ENCODE measurements at places on chromosomes 12 and 14.
A peak's percentile ranks its signal among the peaks of the same experiment; 100 is the strongest.

DNA sequence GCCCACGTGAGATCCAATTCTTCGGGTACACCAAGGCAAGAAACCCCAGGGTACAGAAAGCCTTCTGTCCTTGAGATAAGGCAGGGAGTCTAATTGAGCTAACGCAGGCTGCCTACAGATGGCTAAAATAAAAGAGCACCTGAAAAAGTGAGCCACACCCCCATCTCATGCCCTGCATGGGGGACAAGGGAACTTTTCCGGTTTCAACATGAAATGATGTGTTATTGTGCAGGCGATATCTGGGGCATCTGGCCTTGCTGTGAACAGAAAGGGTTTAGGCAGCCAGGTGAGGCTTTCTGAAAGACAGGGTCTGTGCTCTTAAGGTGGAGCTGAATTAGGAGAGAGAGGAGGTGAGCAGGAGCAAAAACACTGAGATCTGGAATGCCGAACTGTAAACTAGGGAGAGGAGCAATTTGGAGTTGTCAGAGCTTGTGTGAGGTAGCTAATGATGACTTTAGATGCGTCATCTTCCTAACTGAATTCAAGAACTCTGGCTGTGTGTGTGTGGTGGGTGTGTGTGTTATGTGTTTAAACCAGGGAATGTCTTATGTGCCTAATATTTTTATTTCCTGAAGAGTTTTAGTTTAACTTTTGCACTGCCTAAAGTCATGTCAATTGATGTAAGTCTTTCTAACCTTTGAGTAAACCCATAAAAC is 20.1 kb upstream of the LDHB start:
- DNase-seq: no peak

- DNase-seq: no peak
Measured at GRCh38 chr12:38956337-38956736, 50.9 kb upstream of the CPNE8 start.

DNA sequence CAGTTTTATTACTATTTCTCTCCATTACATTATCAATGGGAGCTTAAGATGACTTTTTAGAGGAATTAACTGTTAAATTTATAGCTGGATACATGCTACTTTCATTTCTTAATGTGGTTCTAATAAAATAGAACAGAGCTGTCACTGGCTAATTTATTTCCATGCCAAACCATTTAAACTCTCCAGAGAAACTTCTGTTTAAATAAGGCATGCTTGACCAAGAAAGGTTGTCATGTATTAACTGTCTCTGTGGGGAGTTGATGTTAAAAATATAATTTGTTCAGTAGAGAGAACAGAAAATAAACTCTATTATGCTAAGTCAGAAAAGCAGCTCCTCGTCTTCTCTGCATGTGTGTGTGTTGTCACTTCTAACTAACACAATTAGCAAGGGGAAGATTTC is 447.4 kb downstream of the SLC16A7 start:
- DNase-seq: no peak

- no peak for DNase-seq
Measured at GRCh38 chr12:47882781-47883546, 21.8 kb downstream of the VDR start.

GRCh38 chr12:121239351-121240061 is 29.6 kb downstream of the P2RX4 start:
- DNase-seq: no peak

DNA sequence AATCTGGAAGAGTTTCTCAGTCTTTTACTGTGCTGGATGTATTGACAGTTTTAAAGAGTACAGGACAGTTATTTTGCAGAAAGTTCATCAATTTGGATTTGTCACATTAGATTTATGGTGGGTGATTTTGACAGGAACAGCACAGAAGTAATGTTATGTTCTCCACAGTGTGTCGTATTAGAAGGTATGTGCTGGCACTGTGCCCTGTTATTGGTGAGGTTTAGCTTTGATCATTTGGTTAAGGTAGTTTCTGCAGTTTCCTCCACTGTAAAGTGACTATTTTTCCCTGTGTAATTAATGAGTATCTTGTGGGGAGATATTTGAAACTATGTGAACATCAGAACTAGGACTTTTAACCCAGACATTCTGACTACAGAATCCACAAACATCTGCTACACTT is 308.5 kb upstream of the TBX3 start:
- no peak for DNase-seq

- no peak for DNase-seq
Measured at GRCh38 chr14:69570836-69571330, 3.8 kb downstream of the CCDC177 start.

DNA sequence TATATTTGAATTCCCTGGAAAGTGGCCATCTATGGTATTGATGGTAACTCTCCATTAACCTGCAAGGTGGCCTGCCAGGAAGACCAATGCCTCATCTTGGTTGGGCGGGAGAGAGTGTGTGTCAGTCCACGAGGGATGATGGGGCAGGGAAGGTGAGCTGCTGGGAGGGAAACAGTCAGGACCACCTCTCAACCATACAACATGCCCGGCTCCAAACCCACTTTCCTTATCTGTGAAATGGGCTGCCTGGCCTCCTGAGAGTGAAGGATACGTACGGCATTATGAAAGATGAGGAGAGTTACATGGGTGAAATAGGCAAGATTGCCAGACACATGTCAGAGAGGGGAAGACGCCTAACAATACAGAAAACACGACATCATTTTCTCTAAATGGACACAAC is 70.9 kb downstream of the RBM19 start:
- no peak for DNase-seq

GRCh38 chr12:71756054-71756690 is 1.5 kb downstream of the RAB21 start:
- DNase-seq: no peak

DNA sequence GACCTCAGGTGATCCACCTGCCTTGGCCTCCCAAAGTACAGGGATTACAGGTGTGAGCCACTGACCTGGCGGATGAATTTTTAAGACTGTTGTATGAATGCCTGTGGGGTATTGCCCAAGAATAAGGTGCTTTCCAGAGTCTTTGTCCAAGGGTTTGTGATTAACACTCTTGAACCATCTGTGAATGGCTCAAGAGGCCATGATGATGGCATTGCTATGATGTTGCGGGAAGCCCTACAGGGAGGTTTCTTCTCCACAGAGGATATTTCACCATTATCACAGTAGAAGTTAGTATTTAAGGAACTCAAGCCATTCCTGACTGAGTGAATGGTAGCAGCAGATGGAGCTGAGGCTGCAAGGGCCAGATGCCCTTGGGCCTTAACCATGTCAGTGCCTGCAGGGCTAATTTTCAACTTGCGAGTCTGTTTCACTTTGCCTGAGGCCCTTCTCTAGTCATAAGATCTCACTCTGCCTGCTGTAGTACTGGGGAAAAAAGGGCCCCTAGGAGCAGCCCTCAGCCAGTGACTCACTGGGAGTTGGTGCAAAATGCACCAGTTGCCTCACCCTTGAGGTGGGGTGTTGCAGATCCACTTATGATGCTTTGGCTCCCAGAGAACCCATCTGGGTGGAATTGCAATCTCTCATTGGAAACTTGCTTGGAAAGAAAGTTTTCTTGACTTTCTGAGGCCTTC is 108.6 kb upstream of the FLRT2 start:
- DNase-seq: no peak

- DNase-seq: no peak
Measured at GRCh38 chr12:68406134-68406576, 74.0 kb upstream of the MDM1 start.

DNA sequence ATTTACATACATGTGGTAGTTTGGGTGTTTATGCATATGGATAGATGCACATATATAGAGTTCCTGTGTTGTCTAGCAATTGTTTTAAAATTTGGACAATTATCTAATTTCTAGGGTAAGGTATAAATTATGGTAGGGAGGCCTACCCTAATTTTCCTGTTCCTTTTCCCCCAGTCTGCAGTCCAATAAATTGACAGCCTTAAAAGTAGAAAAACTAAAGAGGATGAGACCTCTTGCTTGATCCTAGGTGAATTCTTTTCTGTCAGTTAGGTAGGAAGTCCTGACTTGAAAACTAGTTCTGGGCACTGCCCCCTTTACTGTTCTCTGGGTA is 2.1 kb upstream of the CDKN1B start:
- DNase-seq: no peak

DNA sequence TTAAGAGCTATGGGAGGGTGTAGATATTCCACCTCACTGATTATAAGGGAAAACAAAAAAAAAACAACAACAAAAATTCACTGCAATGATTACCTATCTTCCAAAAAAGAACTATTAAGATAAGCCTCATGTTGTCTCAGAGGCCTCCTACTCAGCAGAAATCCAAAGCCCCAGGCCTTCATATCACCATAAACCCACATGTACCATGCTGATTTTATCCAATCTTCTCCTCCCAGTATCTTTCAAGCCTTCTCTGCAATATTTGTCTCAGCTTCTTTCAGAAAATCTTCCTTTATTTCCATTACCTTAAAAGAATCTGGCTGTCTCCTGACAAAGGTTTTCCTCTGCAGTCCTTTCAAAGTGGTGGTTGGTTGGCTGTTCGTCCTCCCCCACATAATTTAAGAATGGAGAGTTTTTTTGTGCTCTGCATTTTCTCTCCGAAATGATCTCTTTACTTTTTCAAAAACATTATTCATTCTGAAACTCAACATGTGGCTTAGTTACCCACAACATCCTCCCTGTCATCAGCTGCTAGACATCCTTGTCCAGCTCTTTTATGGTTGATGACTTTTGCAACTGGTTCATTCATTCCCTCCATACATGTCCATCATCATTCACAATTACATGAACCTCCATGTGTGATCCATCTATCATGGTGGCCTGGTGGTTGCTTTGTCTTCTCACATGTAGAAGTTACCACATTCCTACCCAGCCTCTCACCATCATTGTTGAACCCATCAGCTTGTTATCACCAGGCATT is 2.9 kb upstream of the EPYC start:
- peak; percentile 34 for DNase-seq

- no peak for DNase-seq
Measured at GRCh38 chr14:51750542-51750941, 98.8 kb downstream of the FRMD6 start.

DNA sequence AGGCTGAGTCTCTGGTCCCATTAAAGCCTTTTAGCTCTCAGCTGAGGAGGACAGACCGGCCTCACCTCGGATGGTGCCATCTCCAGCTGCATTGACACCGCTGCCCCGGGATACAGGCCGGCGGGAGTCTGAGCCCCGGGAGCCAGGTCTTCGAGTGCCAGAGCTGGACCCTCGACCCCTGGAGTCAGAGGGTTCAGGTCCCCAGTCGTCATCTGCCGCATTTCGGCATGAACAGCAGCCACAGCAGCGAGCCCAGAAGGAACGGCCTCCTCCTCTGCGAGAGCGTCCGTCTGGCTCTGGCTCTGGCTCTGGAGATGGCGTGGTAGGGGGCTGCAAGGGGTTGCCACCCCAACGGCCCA is 1.0 kb downstream of the TGM1 start:
- no peak for DNase-seq

DNA sequence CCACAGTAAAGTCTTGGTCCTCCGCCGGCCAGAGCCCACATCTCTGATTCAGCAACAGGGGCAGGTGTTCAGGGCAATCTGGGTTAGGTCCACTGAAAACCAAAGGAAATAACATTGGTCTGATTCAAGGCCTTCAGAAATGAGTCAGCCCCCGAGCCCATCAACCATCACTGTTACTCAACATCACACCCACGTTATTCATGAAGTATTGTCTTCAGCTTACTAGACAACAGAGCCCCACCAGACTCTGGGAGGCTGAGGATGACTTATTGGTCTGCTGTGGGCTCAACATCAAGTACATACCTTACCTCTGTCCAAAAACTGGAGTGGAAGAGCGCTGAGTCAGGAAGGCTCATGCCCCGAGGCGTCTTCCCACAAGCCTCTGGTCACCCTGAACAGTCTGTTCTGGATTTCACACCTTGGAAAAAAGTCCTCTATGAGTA is 97.5 kb downstream of the ZFP36L1 start:
- peak; percentile 68 for DNase-seq

- DNase-seq: no peak
Measured at GRCh38 chr14:39381366-39381765, 50.9 kb downstream of the FBXO33 start.

GRCh38 chr12:47271800-47272239 is 192.1 kb upstream of the AMIGO2 start:
- DNase-seq: no peak

DNA sequence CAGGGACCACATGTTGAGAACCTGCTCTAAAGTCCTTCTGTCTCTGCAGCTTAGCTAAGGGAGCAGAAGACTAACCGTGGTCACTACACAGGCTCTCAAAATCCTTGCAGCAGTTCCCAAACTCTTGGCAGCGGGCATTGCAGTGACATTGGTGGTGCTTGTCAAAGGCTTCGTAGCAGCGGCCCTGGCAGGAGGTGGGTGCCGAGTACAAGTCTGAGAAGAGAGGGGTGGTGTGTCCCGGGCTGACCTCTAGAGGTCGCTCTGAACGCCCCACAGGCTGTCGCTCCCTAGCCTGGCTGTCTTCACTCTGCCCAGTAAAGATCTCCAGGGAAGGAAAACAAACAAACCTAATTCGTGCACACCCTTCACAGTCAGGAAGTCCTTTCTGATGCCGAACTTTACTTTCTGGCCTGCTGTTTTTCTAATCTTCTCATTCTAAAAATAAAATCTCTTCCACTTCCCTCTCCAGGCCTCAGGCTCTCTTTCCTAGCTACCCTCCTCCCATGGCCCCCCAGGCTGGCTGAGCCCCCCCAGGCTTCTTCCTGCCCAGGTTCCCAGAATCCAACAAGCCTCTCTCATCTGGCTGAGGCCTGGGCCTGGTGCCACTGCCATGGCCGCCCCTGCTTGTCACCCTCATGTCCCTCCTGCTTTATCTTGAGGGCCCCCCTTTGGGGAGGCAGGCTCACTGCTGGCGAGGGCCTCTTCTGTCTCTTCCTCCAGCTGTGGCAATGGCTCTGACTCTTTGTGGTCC is 7.7 kb downstream of the ENDOU start:
- DNase-seq: no peak

DNA sequence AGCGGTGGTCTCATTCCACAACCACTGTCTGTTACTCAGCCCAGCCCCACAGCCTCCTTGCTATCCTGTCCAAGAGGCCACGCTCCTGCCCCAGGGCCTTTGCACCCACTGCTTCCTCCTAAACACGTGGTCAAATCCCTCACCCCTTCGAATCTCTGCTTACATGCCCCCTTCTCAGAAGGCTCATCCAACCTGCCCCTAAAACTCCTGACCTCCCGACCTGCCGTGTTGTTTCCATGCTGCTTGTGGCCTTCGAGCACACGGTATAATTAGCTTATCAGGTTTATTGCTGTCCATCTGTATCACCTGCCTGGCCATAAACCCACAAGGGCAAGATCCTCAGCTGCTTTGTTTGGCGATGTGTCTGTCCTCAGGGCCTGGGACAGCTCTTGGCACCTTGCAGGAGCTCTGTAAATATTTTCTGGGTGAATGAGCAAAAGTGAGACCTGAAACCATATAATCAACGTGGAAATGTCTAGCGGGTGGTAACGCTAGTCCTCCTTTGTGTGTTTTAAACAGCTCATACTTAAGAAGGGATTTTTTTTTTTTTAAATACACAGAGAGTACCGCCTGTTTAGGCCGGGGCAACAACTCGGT is 36.0 kb downstream of the SCARB1 start:
- peak; percentile 15 for DNase-seq

GRCh38 chr12:45863332-45863731 is 127.0 kb downstream of the SCAF11 start:
- DNase-seq: no peak

DNA sequence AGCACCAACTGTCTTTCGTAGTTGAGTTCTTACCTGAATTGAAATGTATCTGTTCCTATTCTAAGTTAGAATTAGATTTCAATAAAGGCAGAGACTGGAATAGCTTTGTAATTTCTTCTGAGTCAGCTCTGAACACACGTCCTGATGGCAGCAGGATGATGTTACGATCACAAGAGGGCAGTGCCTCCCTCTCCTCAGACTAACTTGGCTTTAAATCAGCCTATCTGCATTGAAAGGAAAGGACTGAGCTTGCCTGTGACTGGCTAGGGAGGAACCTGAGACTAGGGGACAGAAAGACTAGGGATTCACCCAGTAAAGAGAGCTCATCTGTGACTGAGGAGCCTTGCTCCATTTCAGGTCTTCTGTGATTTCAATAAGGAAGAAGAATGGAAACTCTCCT is 323.7 kb upstream of the OR4E1 start:
- DNase-seq: peak; percentile 54
